ENCODE measurements at places on chromosomes 5 and 9.

- no peak for DNase-seq
Observed at GRCh38 chr9:117444501-117444900, 29.6 kb upstream of the ASTN2 start.

- DNase-seq: no peak
Observed at GRCh38 chr9:111928359-111928720, 31.7 kb downstream of the UGCG start.

DNA sequence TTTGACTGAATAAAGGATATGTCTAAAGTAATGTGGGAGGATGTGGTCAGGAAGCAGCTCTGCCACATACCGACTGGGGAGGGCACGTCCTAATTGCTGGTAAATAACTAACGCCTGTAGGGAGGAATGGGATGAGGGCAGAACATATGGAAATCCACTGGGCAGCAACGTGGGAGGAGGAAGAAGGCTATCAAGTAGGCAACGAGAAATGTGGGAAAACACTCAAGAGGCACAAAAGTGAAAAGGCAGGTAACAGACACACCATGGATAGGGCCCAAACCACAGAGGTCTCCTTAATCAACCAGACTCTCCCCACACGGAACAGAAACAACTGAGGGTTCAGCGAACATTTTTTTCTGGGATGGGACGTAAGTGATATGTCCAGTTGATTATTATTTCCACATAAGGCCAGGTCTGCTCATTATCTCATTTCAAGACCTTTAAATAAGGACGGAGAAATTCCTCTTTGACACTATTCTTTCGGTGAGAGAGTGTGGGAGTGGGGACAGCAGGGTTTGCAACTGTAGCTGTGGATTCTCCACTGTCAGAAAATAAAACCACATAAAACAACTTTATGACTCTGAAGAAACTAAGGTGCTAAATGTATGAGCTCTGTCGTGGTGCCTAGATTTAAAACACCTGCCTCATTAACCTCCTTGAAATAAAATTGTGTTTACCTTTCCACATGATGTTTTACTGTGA is 17.0 kb downstream of the IARS1 start:
- DNase-seq: no peak

DNA sequence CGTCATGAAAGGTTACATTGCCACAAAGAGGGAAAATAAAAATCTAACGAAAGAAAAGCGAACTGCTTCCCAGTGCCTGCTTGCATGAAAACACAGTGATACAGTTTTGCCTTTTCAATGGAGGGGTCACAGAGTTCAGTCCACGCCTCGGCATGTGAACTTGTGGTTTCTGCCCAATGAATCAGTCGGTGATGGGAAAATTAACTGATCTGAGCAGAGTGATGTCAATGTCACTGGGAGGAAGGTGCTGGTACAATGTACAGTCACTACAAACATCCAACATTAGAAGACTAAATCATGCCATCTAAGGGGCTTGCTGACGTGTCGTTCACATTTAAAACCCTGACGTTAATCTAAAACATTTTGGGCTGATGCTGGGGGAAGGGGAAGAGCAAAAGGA is 151.8 kb upstream of the MSX2 start:
- no peak for DNase-seq

- no peak for DNase-seq
Observed at GRCh38 chr9:133476036-133476931, 2.6 kb downstream of the SLC2A6 start.

GRCh38 chr9:27549196-27549755 is 19.7 kb upstream of the MOB3B start:
- no peak for DNase-seq

DNA sequence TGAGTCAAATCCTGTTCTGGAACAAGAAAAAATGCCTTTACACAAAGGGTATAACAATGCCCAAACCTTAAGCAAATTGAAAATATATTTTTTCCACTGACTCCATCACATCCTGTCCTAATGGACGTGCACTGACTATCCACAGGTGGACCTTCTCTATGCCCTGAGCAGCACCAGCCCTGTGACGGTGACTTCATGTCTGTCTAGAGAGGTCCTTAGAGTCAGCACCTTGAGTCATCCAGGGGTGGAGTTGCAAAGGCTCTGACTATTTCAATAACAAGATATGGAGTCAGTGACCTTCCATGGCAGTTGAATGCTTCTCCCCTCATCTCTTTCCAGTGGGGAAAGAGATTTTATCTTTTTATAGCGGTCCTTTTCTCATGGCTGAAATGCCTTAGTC is 78.0 kb downstream of the YIPF5 start:
- DNase-seq: no peak

DNA sequence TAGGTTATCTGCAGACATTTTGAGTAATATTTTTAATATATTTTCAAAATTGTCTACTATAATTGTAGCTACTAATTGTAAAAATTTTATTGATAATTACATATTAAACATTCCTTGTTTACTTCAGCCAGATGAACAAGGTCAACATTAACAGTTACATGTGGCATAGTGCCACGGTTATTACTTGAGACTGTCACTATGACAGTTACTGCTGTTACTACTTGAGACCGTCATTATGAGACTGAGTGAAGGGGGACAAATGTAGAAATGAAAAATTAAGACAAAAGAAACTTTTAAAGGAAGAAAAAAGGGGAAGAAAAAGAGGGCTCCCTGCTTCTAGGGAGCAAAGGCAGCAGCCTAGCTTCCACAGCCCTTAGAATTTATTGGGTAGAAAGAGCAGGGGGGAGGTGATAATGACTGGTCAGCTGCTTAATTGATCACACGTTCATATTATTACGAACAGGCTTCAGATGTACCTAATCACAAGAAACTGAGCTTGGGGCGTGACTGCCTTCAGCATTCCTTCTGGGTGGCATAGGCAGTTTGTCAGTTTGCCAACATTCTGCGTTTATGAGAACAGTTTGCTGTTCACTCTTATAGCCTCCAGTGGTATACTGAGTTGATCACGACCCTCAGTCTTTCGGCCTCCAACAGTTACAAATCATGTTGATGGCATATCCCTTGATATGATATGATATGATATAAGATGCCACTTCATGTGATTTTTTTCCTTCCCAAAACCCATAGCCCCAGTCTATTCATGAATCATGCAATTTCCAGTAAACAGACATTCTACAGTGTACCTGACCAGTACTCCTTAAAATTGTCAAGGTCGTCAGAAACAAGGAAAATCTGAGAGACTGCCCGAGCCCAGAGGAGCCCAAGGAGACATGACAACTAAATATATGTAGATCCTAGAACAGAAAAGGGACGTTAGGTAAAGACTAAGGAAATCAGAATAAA is 13.1 kb downstream of the MARCHF6 start:
- no peak for DNase-seq

GRCh38 chr5:92588876-92589275 is 992.1 kb downstream of the NR2F1-AS1 start:
- DNase-seq: no peak

DNA sequence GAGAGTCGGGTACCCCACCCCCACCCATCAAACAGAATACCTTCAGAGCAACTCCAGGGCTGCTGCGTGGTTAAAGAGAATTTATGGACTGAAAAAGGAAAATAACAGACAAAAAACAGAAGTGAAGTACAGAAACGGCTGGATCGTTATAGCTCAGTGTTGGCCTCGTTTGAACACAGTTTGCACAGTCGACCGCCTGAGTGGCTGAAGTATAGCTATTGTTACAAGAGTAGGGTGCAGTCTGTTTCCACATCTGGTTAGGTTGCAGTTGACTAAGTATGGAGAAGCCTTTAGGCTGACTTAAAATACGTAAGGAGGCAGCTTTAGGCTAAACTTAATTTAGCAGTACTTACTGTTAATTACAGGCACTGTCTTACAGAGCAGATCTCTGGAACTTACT is 121.2 kb downstream of the GCNT1 start:
- DNase-seq: no peak

DNA sequence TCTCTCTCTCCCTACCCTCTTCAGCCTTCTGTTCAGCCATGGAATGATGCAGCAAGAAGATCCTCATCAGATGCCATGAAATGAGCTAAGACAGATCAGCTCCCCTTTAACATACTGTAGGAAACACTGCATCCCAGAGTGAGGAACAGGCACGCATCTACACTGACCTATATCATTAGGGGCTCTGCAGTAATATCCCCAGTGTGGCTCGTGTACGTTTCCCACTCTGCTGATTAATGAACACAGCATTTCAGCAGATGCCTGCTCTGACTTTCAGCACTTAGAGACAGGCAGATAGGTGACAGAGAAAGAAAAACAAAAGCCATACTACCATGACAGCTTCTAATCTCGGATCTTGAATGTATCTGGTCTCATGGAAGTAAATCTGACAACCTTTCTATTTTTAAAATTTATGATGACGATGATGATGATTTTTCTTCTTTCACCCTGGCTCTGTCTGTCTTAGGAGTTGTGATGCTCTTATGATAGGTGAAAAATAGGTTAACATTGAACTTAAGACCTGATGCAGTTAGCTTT is 750.3 kb downstream of the CDH12 start:
- DNase-seq: no peak

DNA sequence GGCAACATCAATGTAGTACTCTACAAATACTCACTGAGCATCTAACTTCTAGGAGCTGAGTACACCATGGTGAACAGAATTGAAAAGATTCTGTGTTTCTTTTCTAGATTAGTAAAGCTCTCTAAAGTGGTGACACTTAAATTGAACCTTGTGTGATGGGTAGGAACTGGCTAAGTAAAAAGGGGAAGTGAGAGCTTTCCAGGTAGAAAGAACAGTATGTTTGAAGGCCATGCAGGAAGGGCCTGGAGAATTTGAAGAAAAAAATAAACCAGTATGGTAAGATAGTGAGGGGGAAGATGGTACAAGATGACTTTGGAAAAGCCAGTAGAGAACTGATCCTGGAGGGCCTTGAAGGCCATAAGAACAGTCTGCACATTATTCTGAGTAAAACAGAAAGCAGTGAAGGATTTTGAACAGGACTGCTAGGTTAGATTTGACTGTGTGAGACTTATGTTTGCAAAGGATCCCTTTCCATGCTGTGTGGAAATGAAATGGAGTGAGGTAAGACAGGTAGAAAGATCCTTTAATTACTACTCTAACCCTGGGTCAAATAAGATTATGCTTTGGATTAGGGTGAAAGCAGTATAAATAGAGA is 46.7 kb upstream of the UBQLN1 start:
- DNase-seq: no peak

DNA sequence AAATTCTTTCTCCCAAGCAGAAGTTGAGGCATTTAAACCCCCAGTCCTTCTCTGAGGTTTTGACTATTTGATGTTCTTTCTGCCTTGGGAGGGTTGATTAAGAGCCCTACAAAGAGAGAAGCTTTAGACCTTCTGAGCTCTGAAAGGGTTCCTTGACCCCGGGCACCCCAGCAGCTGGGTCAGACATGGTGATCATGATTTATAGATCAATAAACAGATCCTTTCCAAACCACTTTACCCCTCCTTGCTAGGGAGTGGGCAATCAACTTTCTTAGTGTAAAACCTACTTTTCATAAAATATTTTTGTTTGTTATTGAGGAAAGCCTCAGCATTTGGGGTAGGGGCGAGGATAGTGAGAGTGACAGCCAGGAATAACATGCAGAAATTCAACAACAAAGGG is 117.6 kb downstream of the PRDM6 start:
- DNase-seq: no peak

GRCh38 chr5:173210877-173211276 is 24.1 kb downstream of the NKX2-5 start:
- no peak for DNase-seq

DNA sequence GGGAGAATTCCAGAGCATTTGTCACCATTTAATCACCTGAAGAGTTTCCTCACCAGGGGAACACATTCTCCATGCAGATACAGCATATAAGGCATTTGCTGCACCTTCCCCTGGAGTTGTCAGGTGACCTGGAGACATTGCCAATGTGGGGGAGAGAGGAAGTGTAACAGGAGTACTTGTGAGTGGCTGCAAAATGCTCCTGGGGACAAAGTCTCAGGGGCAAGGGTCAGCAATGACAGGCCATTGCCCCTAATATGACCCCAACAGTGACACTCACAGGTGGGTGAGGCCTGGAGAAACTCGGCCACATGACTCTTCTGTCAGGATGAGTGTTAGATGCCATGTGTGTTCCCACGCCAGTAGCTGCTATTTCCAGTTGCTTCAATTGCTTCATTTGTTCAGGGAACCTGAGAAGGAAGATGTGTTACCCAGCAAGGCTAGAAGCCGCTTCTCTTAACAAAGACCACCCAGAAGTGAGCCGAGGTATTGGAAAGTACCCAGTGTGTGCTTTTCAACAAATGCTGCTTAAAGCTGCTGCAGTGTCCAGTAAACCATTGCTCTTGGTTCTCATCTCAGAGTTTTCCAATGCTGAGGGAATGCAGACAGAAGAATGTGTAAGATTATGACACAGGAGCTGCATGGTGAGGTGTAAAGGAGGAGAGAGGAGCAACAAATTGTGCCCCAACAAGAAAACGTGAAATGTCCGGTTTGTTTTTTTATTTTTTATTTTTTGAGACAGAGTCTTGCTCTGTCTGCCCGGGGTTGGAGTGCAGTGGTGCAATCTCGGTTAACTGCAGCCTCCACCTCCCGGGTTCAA is 128.2 kb upstream of the SLC44A1 start:
- DNase-seq: no peak

- no peak for DNase-seq
Observed at GRCh38 chr9:18786196-18786595, 246.8 kb downstream of the SAXO1 start.

DNA sequence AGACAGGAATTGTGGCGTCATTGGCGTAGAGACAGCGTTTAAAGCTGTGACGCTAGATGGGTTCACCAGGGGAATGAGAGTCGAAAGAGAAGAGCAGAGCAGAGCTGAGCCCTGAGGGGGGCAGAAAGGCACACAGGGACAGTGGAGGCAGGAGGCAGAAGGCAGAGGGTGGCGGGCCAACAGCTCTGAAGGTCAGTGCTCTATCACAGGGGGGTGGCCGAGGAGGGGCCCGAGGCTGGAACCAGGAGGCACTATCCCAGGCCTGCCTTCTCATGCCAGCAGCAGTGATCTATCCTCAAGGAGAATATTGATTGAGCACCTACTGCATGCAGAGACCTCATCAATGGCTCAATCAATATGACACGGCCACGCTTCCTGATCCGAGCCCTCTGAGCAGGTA is 132.4 kb downstream of the KCNIP1 start:
- no peak for DNase-seq

GRCh38 chr9:112271466-112272098 is 61.8 kb downstream of the PTBP3 start:
- DNase-seq: no peak

Data from activated T-cell treated with anti-CD3 and anti-CD28 coated beads for 4 hours (primary cell).